NCI-H2029 treated with DMSO at 0.1 percent for 48 hours (cell line): ENCODE measurements at places on chromosomes 1 and 21.
A peak's percentile ranks its signal among the peaks of the same experiment; 100 is the strongest.

GRCh38 chr1:3695326-3696217 lies 43.3 kb downstream of the TP73 start:
- no peak for DNase-seq

DNA sequence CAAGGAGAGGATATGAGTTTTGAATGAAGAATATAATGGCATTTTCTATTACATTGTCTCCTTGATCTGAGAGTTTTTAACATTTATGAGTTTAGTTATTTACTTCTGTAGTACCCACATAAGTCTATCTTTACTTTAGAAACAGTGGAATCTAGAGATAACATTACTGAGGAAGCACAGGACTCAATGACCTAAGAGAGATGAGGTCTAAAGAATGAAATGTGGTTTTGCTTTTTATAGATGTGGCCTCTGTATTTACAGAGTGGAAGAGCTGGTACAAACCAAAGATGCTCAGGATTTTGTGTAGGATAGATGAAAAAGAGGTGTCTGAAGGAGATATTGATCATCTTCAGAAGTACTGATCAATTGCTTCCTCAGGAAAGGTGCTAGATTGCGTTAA lies 177.3 kb downstream of the KCTD3 start:
- DNase-seq = no peak

GRCh38 chr1:227169343-227169742 lies 148.9 kb downstream of the CDC42BPA start:
- no peak for DNase-seq

- DNase-seq = no peak
Observed at GRCh38 chr1:30619619-30620018, 103.8 kb downstream of the MATN1 start.

- DNase-seq = no peak
Observed at GRCh38 chr1:6819246-6820040, 34.2 kb downstream of the CAMTA1 start.

- DNase-seq = no peak
Observed at GRCh38 chr1:192559115-192560006, 16.2 kb upstream of the RGS1 start.

DNA sequence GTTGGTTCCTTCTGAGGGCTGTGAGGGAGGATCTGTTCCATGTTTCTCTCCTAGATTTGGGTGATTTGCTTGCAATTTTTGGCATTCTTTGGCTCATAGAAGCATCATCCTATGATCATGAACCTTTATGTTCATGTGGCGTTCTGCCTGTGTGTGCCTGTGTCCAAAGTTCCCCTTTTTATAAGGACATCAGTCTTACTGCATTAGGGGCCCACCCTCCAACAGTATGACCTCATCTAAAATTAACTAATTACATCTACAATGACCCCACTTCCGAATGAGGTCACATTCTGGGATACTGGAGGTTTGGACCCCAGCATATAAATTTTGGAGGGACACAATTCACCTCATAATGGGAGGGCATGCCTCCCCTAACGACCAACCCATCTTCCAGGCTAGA lies 12.8 kb upstream of the CAMK1G start:
- no peak for DNase-seq

GRCh38 chr21:21200939-21201615 lies 202.9 kb downstream of the NCAM2 start:
- DNase-seq = no peak

- no peak for DNase-seq
Observed at GRCh38 chr1:55288245-55288644, 73.1 kb upstream of the USP24 start.

- no peak for DNase-seq
Observed at GRCh38 chr21:39144191-39144590, 39.1 kb downstream of the PSMG1 start.

- DNase-seq = no peak
Observed at GRCh38 chr1:173285048-173285447, 77.9 kb upstream of the TNFSF4 start.

- DNase-seq = no peak
Observed at GRCh38 chr1:57007472-57007871, 41.7 kb upstream of the C8B start.

DNA sequence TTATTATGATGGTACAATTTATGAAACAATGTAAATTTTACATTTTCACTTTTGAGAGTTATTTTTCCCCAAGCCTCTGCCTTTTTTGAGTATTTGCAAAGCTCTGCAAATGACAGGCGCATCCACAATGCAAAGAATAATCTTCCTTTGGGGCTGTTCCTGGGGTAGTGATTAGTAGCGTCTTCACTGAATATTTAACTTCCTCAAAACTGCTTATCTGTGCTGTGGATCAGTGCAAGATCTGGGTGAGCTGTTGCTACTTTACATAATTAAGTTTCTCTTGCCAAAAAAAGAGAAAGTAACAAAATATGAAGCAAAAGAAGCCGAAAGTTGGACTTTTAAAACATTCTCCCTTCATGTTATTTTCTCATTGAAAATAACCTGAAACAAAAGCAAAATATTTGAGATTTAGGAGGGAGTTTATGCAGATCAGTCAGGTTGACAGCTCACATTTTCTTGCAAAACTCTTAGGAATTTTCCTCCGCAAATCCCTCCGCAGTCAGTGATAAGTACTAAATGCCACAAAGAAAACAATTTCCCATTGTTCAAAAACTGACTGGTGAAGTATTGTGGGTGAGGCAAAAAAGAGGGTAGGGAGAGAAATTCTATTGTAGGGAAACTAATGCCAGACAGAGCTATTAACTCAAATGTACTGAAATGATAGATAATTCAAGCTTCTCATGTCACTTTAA lies 276.4 kb upstream of the B3GALT2 start:
- no peak for DNase-seq

DNA sequence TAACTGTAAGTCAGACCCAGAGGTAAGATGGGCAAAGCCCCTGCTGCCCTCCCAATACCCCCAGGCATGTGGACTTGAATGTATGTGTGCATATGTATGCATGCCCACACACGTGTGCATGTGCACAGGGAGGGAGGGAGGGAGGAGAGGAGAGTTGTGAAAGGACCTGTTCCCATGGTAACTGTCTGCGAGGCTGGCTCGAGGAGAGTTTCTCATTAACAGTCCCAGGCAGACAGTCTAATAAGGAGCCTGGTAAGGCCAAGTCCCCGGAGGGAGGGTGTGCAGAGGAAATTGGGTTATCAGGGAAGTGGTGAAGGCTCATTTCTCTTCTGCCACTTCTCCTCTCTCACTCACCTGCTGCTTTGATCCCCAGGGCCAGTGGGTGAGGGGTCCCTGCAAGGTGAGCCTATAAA lies 74.9 kb downstream of the NFASC start:
- DNase-seq = no peak

DNA sequence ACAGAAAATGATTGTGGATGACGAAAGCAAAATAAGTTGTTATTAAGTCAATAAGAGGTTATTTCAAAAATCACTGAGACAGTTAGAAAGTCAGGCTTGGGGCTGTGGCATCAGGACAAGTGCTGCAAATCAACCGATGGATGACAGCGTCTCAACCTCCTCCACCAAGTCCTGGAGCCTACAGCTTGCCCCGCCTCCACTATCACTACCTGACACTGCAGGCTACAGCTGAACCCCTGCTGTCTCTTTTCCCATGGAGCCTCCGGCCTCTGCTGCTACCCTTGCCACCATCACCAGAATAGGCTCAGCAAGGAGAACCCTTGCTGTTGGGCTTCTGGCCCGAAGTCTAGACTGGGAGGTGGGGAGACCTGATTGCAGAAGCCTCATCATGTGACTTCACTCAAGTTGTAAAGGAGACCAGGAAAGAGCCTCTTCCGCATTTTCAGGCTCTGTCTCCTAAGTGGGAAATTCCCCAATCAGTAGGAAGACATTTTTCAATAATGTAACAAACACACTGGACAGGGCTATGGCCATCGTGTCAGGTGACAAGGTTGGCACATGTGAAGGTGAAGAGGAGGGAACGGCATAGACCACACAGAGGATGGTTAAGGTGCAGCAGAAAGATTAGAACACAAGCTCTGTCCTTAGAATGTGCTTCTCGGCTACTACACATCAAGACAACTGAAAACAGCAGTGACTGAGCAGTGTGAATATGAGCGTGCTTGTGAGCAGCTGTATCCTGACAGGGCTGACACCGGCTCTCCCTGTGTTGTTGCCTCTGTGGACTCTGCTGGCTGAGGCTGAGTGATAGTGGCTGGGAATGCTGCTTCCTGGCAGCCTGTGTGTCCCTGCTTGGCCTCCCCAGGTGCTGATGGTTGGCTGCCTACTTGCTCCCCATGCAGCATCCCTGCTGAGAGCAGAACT lies 660.7 kb downstream of the PTPRU start:
- no peak for DNase-seq

GRCh38 chr1:112618721-112619517 lies at the start of gene ST7L:
Gene ST7L, minus strand, starts transcription at chr1:112619141. Its CDS starts 28 bp downstream, at chr1:112619113.
- peak; percentile 46 for DNase-seq

DNA sequence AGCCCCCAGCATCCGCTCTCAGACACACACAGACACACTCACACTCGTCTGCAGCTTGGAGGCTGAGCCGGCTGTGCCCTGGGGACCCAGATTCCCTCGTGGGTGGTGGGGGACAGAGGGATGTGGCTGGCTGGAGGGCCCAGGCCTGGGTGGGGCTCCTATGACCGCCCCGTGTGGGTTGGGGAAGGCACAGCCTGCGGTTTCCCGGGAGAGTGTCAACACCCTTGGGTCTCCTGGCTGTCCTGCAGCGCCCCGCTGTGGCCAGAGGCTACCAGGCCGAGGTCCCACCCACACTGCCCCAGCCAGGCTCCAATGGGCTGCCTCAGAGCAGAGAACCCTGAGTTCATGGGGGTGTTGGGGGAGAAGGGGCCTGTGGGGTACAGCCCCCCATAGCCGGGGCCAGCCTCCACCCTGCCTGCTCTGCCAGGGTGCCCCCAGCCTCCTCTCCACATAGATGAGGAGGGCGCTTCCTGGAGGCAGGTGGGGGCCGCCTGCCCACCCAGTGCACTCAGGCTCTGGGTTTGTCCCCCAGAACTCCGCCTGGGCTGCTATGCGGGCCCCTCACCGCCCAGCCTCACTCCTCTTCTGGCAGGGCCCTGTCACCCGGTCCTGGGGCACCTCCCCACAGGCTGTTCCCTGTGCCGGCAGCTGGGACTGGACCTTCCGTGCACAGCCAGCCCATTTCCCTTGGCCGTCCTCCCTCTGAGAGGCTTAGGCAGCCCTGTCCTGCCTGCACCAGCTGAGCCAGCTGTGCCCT lies at the start of gene TTC34:
Gene TTC34, minus strand, starts transcription at position 159 of the 757 bp plus-strand sequence. CDS start 866 bp downstream, outside the sequence.
- no peak for DNase-seq

DNA sequence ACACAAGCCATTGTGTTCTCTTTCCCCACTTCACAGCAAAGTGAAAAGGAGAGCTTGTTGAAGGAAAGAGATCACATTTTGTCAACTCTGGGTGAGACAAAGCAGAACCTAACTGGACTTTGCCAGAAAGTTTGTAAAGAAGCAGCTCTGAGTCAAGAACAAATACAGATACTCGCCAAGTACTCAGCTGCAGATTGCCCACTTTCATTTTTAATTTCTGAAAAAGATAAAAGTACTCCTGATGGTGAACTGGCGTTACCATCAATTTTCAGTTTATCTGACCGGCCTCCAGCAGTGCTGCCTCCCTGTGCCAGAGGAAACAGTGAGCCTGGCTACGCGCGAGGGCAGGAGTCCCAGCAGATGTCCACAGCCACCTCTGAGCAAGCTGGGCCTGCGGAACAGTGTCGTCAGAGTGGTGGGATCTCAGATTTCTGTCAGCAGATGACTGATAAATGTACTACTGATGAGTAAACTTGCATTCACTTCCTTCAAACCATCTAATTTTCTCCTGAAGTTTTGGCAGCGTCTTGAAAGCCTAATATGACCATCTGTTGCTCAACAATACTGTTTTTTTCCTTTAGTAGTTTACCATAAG lies 43.7 kb downstream of the BACH1 start:
- DNase-seq = no peak

DNA sequence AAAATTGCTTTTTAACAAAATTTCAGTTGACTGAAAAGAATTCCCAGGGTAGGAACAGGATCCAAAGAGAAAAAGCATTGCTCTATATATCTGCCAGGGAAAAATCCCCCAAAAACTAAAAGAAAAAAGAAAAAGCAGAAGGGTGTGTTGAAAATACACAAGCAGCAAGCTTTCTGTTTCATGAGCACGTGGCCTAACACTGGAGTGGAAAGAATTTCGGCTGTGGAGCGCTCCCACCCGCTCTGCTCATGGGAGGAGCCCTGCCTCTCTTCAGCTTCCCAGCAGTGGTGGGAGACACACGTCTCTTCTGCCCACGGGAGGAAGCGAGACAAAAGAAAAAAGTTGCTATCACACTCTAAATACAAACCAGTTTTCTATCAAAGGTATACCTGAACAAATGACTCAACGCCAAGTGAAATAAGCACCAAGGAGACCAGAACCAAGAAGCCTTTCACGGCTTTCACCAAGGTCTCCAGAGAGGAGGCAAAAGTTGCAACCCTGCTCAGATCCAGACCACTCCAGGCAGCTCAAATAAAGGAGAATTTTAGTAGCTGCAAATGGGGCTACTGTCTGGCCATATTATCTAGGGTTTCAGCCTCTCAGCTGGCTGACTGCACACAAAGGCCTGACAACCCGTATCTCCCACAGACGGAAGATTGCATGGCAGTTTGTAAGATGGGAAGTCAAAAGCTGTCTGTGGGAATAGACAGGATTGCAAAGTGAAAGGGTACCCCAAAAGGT lies 29.5 kb upstream of the ZNF496 start:
- no peak for DNase-seq

DNA sequence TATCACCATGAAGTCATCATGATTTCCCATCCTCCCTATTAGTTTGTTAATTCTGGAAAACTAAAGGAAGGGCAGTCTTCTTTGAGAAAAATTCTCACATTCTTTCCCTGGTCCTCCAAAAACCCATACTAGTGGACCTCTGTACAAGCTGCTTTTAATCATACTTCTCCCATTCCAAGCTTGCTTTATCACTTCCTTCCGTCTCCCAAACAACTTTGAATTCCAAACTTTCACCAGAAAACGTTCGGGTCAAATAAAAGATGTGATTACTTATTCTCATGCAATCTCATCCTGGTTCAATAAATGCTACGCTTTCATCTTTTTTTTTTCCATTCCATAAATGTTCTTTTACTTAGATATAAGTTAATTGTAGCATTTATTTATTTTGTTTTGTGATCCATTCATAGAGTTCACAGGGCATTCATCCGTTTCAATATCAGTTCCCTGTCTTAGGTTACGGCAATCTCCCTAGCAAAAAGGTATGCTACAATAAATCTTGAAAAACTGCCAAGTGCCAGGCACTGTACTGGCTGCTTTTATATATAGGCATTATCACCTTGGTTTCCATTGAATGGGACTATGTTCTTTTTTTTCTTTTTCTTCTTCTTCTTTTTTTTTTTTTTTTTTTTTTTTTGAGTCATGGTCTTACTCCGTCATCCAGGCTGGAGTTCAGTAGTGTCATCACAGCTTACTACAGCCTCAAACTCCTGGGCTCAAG lies 100.2 kb upstream of the GREM2 start:
- DNase-seq = no peak

GRCh38 chr21:14088391-14088790 lies 122.4 kb downstream of the LIPI start:
- no peak for DNase-seq

GRCh38 chr1:72355899-72356298 lies 73.6 kb upstream of the NEGR1 start:
- no peak for DNase-seq

- no peak for DNase-seq
Observed at GRCh38 chr1:117013309-117013858, 11.8 kb downstream of the CD101 start.

- DNase-seq = no peak
Observed at GRCh38 chr1:193542690-193543089, 356.3 kb upstream of the B3GALT2 start.
